ENCODE measurements at places on chromosomes 3 and 15. TPM values are rescaled to one million over a fixed set of nuclear protein-coding genes. Genes with fewer than 3 reads are reported as not detected.

DNA sequence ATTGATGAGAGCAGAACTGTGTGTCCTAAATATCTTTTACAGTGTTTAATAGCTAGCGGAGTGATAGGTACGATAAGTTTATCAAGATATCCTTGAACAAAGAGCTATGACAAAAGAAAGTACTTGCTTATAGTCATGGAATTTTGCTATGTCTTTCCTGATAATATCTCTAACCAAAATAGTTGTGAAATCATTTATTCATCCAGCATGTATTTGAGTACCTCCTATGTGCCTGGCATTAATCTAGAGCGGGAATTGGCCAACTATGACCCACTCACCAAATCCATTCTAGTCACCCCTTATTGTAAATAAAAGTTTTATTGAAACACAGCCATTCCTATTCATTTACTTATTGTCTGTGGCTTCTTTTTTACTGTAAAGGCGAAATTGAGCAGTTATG is 46.6 kb downstream of the ZFAND6 start:
- no peaks in the 10 kb centered on the region for H3K36me3 ChIP-seq
- no peak for DNase-seq
- H3K27ac ChIP-seq = no peak overlapping the region
- peaks cover 18% of the 10 kb centered on the region for H3K4me1 ChIP-seq
- no peak overlapping the region for H3K4me3 ChIP-seq

AHSG gene
- total RNA-seq = not detected

MAPKAPK3 gene
- total RNA-seq = 88.2 TPM

GOLGA6L7 gene
- not detected for total RNA-seq

CADPS gene
- total RNA-seq = 57.8 TPM

GUCA1C gene
- not detected for total RNA-seq

GRCh38 chr3:52934630-52935530 is 37.5 kb upstream of the STIMATE start:
- H3K36me3 ChIP-seq = no peaks in the 10 kb centered on the region
- no peak overlapping the region for H3K27ac ChIP-seq
- no peak overlapping the region for H3K4me3 ChIP-seq
- no peaks in the 10 kb centered on the region for H3K27me3 ChIP-seq
- DNase-seq = peak; percentile 61

RASL12 gene
- total RNA-seq = 7.0 TPM

GOLGA8T gene
- 0.99 TPM for total RNA-seq

DNA sequence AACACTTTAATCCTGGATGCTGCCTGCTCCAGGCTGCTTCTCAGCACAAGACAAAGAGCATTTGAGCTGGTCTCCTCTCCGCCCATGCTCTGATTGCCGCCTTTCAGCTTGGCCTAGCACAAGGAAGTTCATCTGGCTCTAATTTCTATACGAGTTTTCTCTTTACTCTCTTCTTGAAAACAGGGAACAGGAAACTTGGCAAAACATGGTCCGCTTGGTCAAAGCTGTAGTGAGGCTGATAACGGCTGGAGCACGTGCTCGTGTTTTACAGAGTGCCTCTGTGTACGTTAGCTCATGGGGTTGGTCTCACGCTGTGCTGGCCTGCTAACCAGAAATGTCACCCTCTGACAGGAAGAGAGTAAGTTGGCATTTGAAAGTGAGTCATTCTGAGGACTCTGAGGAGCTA is 19.2 kb downstream of the RARRES1 start:
- H3K27me3 ChIP-seq = no peaks in the 10 kb centered on the region
- H3K27ac ChIP-seq = no peak overlapping the region
- DNase-seq = peak; percentile 92
- H3K4me1 ChIP-seq = no peaks in the 10 kb centered on the region

ACAN gene
- 0.67 TPM for total RNA-seq

KBTBD13 gene
- 3.3 TPM for total RNA-seq

GRCh38 chr15:84914351-84914750 is 29.9 kb downstream of the SLC28A1 start:
- no peak overlapping the region for H3K4me3 ChIP-seq
- peak overlapping the region; percentile 96 for H3K27ac ChIP-seq
- H3K27me3 ChIP-seq = no peaks in the 10 kb centered on the region
- H3K36me3 ChIP-seq = no peaks in the 10 kb centered on the region
- DNase-seq = no peak

- no peak overlapping the region for H3K4me3 ChIP-seq
- H3K4me1 ChIP-seq = peaks cover 9% of the 10 kb centered on the region
- no peak for DNase-seq
Observed at GRCh38 chr3:45895686-45896468, 9.5 kb downstream of the CCR9 start.

MAP1A gene
- total RNA-seq = 30.6 TPM

- DNase-seq = no peak
- H3K27ac ChIP-seq = no peak overlapping the region
- no peaks in the 10 kb centered on the region for H3K27me3 ChIP-seq
- H3K36me3 ChIP-seq = no peaks in the 10 kb centered on the region
Observed at GRCh38 chr3:122314228-122314876, 10.7 kb upstream of the CSTA start.

CSTA gene
- total RNA-seq = not detected

GOLGA6D gene
- total RNA-seq = 0.06 TPM

DNA sequence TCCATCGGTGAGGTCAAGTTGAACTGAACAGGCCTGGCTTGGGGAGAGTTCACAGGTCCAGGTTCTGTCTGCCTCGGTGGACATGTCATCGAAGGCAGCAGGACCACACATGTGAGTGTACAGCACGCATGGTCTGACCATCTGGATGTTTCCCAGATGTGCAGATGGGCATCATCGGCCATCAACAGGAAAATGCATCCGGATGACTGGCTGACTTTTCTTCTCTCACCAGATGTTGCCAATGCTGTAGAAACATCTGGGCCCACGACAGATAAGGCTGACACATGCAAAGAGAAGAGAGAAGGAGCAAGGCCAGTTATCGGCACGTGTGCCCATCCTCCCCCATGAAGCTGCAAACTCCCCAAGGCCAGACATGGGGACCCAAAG is 45.1 kb downstream of the NOX5 start:
- peaks cover 15% of the 10 kb centered on the region for H3K27me3 ChIP-seq
- no peak overlapping the region for H3K4me3 ChIP-seq
- no peak for DNase-seq
- H3K27ac ChIP-seq = no peak overlapping the region
- H3K4me1 ChIP-seq = peaks cover 10% of the 10 kb centered on the region

- DNase-seq = no peak
- H3K4me3 ChIP-seq = no peak overlapping the region
- no peaks in the 10 kb centered on the region for H3K36me3 ChIP-seq
- H3K27me3 ChIP-seq = no peaks in the 10 kb centered on the region
- H3K27ac ChIP-seq = no peak overlapping the region
Observed at GRCh38 chr3:18679238-18679637, 254.1 kb upstream of the SATB1 start.

GOLGA8J gene
- not detected for total RNA-seq

LINGO1 gene
- 31.8 TPM for total RNA-seq

SNRPA1 gene
- total RNA-seq = 36.6 TPM

CRABP1 gene
- total RNA-seq = 12.8 TPM

Data from cardiac muscle cell (in vitro differentiated cells and primary cell).